ENCODE measurements at places on chromosomes 3 and 15.

DNA sequence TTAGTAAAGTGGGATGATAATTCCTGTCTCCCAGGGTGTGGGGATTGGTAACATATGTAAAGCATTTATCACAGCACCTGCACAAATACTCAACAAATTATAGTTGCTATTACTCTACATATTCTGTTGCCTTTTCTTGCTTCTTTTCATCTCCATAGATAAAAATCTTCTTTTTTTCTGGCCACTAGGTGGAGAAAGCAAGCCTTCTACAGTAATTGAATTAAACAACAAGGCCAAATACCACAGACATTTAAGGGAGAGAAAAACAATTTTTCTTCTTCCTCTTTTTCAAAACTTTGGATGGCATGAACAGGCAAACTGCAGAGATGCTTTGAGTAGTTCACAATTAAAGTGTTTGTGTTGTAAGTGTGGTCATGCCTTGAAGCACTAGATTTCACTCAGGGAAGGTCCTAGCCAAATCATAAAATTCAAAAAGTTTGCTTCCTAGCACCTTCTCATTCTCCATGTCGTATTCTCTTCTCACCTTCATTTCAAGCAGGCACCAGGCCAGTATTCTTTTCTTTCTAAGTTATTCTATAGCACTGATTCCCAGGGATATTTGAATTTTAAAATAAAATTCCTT, 493.4 kb upstream of the TGFBR2 start:
- DNase-seq, result peak; percentile 23

GRCh38 chr3:114112696-114113095, 56.2 kb downstream of the QTRT2 start:
- no peak for DNase-seq

DNA sequence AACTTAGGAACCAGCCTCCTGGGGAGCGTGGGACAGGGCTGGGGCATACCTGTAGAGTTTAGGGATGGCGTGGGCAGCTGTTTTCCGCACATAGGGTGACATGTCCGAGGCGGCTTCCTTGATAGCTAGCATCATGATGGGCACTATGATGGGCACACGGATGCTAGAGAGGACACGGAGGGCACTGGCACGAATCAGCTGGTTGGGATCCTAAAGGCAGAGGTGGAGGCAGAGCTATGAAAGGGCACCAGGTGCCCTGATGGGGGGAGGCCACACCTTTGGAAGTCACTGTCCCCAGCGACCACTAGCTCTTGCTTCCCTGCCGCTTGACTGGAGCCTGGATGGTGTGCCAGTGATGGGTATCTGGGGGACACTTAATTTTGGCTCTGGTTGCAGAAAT, 28.3 kb downstream of the AP3B2 start:
- no peak for DNase-seq

DNA sequence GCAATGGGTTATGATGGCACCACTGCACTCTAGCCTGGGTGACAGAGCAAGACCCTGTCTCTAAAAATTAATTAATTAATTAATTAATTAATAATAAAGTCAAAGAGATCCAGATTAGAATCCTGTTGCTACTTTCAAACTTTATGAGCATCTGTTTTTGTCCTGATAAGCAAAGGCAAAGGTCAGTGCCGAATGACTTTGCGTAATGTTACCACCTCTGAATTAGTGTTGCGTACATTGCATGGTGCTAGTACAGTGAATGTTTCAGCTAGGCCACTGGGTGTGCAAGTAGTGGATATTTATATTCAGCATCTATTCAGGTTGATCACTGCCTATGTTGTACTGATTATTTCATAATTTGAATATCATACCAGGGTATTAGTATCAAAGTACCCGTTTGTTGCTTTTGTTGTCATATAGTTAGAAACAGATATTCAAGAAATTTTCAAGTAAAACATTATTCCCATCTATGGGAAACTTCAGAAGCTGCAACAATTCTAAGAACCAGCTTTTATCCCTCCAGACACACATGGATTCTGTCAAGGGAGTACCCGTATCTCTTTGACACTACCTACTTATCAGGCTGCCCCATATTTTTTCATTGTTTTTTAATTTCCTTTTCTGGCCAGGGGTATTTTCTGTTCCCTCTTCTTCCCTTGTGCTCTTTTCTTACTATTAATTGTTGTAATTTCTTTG, 127.1 kb upstream of the GRM7 start:
- DNase-seq, result no peak

DNA sequence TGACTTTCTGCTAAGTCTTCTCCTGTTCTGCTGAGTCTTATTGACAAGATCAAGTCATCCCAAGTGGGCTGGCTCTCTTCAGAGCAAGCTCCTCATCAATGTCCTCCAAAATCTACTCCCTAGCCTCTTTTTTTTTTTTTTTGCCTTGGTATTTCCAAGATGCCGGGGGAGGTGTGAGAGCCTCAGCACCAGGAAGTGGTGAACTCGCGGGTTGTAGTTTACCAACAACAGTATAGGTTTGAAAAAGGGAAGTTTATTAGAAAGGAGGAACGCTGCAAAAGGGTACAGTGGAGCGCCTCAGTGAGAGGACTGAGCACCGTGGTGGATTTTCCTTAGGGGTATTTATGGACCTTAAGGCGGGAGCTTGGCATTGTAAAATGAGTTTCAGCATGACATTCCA, 94.3 kb upstream of the SGO1 start:
- no peak for DNase-seq

DNA sequence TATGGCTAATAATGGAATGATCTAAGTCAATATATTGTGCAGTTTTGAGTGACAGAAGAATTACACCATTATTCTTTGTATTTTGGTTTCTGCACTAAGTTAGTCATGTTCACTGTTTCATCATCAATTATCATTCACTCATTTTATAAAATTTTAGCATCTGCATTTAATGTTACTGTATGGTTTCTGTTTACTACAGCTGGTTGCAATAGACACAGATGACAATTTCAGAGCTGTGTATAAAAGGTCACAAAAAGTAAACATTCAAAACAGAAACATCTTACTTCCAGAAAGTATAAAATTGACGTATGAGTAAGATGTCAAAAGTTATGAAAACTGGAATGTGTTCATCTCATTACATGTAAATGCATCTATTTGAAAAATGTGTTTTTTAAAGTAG, 111.1 kb upstream of the GBE1 start:
- no peak for DNase-seq

DNA sequence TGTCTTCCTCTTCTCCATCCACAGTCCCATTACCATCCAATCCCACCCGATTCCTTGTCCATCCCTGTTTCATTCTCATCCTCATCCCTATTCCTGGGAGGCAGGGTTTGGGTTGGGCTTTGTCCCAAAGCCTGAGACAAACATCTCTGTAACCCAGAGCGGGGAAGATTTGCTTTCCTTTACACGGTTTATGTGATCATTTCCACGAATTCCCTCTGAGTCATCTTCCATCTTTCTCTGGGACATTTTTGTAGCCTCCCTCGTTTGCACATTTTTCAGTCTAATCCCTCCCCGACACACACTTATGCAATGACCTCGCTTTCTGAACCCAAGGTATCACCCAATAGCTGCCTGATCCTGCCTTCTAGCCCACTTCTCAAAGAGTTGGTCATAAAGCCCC, 22.8 kb downstream of the DUOX2 start:
- DNase-seq, result peak; percentile 42

- no peak for DNase-seq
Observed at GRCh38 chr3:17076940-17077605, 192.3 kb downstream of the PLCL2 start.

- DNase-seq, result peak; percentile 26
Observed at GRCh38 chr3:120559242-120560061, 36.7 kb upstream of the NDUFB4 start.

- DNase-seq, result no peak
Observed at GRCh38 chr3:143538577-143538981, 309.7 kb downstream of the SLC9A9 start.

DNA sequence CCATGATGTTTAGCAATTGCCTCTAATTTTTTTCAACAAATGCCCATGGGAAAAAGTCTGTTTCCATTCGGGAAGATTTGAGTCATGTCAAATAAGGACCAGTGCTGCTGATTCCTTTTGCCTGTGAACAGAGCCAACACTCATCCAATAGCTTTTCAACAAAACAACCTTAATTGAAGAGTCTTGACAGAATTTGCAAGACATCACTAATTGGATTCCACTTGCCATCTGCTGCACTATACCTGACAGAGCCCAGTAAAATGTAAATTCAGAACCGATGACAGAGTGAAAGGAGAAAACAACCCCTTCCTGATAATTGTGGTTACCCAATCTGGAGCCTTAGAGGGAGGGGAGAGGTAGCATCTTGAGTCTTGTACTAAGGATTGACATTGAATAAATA, 426.7 kb downstream of the AGBL1 start:
- DNase-seq, result no peak

DNA sequence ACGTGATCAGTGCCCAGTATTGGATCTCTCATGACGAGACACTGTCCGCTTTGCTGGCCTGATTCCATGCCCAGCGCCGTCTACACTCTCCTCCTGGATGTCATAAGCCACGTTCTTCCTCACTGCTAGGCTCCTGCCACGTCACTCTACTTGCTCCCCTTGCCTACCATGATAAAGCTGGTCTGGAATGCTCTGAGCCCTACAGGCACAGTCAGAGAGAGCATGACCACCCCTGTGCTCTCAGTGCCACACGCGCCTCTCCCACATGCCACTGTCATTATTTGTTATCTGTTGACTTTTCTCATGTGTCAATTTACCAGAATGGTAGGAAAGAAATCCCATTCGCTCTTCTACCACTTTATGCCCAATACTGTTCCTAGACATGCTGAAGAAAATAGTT, 148.6 kb downstream of the ANO10 start:
- no peak for DNase-seq

DNA sequence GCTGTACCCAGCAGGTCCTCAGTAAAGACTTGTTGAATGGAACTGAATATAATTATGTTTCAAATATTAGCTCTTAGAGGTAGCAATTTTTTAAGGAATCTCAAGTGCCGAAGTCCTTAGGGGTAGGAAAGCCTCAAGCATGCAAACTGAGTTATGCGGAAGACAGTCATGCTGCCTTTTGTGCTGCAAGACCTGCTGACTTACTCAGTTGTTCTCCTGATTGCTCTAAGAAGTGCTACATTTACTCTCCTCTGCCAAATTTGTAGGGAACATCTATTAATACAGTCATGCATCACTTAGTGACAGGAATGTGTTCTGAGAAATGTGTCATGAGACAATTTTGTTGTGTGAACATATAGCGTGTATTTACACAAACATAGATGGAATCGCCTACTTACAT, 325.6 kb upstream of the AZI2 start:
- DNase-seq, result no peak

DNA sequence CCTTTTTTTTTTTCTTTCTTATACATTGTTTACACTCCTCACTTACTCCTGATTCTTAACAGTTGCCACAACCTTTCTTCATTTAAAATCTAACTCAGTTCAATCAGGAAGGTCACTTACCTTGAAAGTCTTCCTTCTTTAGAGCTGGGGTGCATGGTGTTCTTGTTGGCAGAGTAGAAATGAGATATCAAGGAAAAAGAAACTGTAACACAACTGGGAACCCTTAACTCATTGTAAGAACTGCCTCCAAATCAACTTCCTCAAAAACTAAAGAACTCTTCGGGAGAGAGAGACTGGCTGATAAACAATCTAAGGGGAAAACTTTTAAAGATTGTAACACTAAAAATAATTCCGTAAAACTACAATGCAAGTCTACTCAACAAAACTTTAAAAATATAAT, 1.4 kb upstream of the APPL1 start:
- DNase-seq, result no peak

- no peak for DNase-seq
Observed at GRCh38 chr3:13714251-13714916, 165.5 kb downstream of the FBLN2 start.

- no peak for DNase-seq
Observed at GRCh38 chr3:193894121-193894863, 241.7 kb upstream of the HES1 start.

GRCh38 chr3:15327941-15328340, 4.4 kb downstream of the SH3BP5 start:
- DNase-seq, result no peak

DNA sequence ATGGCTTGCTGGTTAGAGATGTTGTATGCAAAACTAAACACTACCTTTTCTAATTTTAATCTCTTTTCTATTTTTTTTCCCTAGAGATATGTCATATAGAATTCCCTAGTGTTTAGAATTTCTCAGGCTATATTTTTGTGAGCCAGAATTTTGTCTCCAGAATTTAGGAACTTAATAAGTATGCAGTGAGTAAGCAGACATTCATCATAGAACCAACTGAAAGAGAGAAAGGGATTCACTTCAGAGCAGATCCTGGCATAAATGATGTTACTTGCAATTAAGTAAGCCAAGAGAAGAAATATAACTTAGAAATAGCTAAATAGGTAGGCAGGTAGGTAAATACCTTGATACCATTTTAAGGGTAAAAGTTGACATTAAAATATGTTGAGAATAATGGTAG, 288.9 kb downstream of the ZNF385D start:
- DNase-seq, result no peak

DNA sequence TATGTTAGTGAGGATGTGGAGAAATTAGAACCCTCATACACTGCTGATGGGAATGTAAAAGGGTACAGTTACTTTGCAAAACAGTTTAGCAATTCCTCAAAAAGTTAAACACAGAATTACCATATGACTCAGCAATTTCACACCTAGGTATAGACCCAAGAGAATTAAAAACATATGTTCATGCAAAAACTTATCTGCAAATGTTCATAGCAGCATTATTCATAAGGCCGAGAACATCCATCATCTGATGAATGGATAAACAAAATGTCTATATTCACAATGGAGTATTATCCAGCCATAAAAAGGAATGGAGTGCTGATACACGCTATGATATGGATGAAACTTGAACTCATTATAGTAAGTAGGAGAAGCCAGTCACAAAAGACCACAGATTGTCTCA, 10.3 kb downstream of the SEC13 start:
- DNase-seq, result peak; percentile 61

DNA sequence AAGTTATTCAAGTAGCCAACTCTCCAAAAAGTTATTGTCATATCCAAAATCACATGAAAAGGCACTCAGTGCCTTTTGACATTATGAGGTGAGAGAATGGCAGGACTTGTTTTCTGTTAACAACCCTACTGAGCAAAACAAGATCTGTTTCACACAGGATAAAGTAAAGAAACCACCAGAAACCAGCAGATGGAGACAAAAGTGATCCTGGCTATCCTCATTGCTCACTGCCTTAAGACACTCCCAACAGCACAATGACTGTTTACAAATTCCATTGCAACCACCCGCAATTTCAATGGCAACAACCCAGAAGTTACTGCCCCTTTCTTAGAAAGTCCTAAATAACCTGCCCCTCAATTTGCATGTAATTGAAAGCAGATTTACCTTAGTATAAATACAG, 352.6 kb upstream of the NDN start:
- DNase-seq, result no peak

GRCh38 chr3:4665197-4665596, 172.0 kb downstream of the ITPR1 start:
- DNase-seq, result no peak
